ENCODE measurements at places on chromosomes 6 and 20.

DNA sequence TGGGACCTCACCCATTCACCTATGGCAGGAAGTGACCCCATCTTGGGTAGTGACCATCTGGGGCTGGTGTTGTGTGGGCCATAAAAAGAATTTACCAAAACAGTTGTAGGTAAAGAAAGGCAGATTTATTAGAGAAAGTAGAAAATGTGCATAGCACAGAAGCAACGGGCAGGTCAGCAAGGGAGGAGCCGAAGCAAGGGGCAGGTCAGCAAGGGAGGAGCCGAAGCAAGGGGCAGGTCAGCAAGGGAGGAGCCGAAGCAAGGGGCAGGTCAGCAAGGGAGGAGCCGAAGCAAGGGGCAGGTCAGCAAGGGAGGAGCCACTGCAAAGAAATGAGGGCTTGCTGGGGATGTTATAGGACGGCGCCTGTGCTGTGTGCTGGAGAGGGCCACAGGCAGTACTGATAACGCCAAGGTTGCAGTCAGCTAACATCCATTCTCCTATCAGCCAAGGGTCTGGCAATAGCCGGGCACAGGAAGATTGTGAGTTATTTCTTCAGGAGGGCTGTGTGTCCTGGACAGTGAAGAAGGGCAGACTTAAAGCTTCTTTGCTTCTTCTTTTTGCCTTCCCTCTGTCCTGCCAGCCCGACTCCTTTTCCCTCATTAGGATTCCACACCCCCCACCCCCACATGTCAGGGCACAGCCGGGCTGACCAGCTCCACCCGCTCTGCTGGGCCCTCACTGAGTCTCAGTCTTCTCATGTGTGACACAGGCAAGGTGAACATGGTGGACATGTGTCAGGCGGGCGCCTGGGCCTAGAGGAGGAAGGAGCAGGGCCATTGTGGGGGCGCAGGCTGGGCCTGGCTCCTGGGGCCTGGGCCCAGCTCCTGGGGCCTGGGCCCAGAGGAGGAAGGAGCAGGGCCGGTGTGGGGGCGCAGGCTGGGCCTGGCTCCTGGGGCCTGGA lies 31.6 kb upstream of the CHRNA4 start:
- DNase-seq, result no peak

DNA sequence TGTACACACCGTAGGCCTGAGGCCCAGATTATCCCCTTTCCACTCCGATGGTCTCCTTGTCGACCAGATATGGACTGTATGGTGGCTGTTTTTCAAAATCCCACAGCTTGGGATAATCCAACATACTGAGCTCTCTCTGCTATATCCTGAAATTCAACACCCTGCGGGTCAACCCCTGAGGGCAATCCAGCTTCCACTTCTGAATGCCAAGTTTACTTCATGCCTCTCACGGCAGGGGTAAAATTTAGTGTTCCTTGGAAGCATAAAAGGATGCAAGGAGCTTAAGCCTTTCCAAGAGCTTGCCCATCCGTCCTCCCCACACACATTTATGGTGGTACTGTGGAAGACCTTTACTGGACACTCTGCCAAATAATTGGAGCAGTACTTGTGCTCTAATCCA lies 90.7 kb downstream of the PLG start:
- DNase-seq, result no peak

GRCh38 chr6:20497216-20498040 lies 36.8 kb upstream of the CDKAL1 start:
- no peak for DNase-seq

DNA sequence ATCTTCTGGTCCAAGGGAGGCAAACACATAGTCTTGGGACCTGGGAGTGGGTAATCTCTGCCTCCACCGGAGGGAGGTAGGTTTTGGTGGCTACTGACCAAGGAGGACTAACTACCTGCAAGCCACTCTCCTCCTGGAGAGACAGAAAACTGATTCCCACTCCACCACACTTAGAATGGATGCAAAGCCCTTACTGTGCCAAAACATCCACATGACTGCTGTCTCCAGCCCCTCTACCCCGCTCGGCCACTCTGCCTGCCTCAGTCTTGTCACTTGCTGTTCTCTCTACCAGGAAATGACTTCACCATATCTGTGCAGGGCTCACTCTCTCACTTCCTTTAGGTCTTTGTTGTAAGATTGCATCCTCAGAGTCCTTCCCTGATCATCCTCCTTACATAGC lies 129.5 kb upstream of the ARG1 start:
- DNase-seq, result no peak

GRCh38 chr6:122755901-122756300 lies 23.6 kb upstream of the FABP7 start:
- DNase-seq, result no peak

- no peak for DNase-seq
These were observed 37.2 kb upstream of the BAG2 start for GRCh38 chr6:57134954-57135353.

All from bone marrow (tissue), 2 donors.